ENCODE measurements at places on chromosomes 11 and 22.

DNA sequence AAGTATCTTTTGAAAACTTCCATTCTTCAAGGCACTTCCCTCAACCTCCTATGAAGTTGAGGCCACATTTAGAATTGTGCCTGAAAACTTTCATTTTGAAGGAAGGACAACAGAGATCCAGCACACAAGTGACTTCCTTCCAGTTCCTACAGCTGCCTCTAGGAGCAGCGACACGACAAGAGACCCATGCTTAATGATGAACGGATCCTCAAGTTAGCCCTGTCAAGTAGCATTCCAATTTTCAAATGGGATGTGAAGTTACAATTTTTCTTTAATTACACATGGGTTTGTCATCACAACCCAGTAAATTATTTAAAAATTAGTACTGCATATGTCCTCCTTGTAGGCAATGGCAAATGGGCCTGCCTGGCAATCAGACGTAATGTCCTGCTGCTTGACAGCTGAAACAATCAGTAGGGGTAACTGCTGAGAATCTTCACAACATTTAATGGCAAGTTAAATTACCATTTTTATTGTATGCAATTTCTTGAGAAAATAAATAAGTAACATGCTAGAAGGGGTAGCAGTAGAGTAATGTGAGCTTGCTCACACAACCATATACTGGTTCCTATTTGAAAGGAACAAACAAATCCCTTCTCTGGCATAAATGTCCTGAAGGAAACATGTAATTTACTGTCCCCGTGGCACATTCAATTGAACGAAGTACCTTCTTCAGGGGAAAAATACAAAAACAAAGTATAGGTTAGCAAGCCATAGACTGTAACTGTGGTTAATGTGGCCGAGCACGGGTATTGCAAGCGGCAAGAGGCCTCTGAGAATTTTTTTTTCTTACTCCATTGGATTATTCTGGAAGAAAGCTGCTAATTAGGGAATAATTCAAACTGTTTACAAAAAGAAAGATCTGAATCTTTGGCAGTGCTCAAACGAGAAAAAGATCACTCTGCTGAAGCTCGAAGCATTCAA lies 288.3 kb downstream of the CADM1 start:
- DNase-seq = no peak

DNA sequence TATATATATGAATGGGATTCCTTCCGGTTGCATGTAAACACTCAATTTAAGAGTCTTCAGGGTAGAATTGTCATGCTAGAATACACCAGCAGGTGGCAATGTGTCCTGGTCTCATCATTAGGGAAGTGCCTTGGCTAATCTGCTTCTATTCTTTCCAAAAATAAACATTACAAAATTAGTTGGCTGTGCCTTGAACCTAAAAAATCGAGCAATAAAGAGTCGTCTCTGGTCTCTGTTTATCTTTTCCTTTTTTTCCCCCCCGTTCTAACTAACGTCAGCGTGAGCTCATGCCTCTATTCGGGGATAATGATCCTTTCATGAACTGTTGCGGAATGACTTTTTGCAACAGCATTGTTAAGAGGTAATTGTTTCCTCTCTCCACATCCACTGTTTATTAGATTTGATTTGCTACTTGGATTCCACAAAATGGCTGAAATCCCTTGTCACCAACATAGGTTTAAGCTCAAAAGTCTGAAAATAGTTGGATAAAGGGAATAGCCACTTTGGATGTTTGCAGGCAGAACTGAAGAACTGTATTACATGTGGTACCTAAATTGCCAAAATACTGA lies 1.2 kb upstream of the ARHGEF12 start:
- DNase-seq = peak; percentile 76

GRCh38 chr11:19756675-19757475 lies 44.2 kb downstream of the NAV2 start:
- DNase-seq = no peak

- DNase-seq = no peak
Observed at GRCh38 chr11:106765469-106766258, 252.6 kb downstream of the GUCY1A2 start.

DNA sequence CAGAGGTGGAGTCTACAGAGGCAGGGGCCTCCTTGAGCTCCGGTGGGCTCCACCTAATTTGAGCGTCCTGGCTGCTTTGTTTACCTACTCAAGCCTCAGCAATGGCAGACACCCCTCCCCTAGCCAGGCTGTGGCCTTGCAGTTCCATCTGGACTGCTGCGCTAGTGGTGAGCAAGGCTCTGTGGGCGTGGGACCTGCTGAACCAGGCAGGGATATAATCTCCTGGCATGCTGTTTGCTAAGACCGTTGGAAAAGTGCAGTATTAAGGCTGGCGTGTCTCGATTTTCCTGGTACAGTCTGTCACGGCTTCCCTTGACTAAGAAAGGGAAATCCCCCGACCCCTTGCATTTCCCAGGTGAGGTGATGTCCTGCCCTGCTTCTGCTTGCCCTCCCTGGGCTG lies 77.7 kb downstream of the GDPD4 start:
- DNase-seq = no peak

Measured in CD4-positive, alpha-beta T cell treated with Interleukin-15 for 4 hours (primary cell).